ENCODE measurements at places on chromosomes 11 and 22.

DNA sequence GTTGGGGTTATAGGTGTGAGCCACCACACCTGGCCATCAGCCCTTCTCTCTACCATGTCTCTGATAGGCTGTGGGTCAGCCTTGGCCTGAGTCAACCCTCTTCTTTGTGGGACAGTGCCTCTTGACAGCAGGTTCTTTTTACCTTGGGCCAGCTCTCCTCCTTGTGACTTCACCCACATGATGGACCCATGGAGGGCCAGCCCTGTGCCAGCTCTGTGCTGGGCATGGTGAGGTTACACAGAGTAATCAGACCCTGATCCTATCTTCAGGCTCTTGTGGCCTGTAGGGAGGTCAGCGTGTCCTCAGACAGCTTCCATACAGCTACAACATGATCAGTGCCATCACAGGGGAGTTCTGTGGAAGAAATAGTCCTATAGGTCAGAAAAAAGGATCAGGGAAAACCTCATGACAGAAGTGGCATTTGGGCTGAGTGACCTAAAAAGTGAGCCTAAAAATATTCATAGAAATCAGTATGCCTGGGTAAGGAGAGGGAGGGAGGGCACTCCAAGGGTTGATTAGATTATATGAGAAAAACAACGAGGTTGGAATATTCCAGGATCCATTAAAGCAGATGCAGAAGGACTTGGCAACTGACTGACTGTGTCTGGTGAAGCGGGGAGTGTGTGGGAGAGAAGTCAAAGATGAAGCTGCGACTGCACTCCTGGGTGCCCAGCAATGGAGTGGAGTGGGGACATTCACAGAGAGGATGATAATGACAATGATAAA, 17.1 kb downstream of the OTOG start:
- DNase-seq = no peak

DNA sequence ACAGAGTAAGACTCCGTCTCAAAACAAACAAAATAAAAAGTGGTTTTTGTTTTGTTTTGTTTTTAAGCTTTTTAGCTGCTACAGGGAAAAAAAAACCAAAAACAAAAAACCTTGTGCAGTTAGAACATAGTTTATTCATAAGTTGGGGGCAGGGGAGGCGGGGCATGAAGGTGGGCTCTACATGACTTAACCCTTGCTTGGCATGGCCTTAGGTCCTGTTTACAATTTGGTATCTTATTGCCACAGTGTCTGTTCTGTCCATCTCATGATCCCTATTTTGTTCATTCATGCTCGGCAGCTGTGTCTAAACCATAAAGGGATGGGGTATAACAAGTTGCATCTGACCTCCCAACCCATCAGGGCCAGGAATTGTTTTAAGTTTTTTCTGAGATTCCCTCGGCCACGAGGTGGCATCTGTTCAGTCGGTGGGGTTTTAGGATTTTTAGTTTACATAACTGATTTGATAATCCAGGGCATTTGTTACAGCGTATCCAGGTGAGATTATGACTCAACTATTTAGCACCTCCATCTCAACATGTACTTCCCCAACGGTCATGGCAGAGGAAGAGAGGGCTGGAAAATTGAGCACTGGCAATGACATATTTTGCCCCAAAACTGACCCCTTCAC, 6.9 kb downstream of the AP5B1 start:
- DNase-seq = no peak

- DNase-seq = no peak
These were observed 110.4 kb upstream of the TIMP3 start for GRCh38 chr22:32691101-32691500.

- peak; percentile 7 for DNase-seq
These were observed 444 bp upstream of the TSKU start for GRCh38 chr11:76782531-76783293.

- peak; percentile 74 for DNase-seq
These were observed at the start of gene CYTH4 for GRCh38 chr22:37282385-37282677. Gene CYTH4, plus strand, starts transcription at chr22:37282508. Its CDS starts 62 bp downstream, at chr22:37282570.

Measured in naive thymus-derived CD4-positive, alpha-beta T cell (primary cell).